ENCODE measurements at places on chromosomes 2 and 18.

DNA sequence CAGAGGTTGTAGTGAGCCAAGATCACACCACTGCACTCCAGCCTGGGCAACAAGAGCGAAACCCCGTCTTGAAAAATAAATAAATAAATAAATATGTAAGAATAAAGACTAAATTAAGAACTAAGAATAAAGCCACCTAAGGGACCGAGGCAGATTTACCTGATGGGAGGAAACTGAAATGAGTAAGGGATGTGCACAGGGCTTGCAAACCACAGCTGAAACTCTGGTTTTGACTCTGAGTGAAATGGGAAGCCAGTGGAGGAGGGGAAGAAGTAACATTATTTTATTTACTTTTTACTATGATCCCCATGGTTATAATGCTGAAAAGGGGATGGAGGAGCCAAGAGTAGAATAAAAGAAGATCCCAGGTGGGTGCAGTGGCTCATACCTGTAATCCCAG is 107.3 kb downstream of the CABYR start:
- DNase-seq = no peak

- DNase-seq = no peak
Measured at GRCh38 chr2:180017784-180018183, 10.7 kb upstream of the CWC22 start.

DNA sequence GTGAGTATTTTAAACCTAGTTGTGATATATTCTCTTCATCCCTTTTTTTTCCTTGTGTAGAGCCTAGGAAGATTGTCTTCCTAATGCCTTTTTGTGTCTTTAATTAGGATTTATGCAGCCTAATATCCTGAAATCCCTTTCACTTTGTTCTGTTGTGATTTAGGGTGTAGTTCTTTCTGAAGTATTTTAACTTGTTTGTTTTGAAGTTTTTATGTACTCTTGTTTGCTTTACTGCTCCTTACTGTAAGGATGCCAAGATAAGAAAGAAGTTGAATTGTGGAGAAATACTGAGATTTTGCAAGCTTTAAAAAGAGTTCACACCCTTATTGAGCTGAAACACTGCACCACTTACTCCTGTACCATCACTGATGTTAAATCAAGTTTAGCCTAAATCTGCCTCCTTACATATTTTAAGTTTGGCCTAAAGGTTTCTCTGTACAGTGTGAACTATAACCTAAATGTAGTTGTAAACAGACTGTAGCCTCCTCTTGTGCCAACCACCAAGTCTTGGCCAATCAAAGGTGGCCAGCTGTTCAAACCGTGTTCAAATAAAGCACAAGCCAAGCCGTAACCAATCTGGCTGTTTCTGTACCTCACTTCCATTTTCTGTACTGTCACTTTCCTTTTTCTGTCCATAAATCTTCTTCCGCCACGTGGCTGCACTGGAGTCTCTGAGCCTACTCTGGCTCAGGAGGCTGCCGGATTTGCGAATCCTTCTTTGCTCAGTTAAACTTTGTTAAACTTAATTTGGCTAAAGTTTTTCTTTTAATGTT is 17.7 kb upstream of the ACOXL start:
- DNase-seq = no peak

GRCh38 chr2:224017957-224018356 is 21.1 kb downstream of the SERPINE2 start:
- no peak for DNase-seq

- no peak for DNase-seq
Measured at GRCh38 chr18:30245766-30246455, 796.6 kb downstream of the DSC3 start.

DNA sequence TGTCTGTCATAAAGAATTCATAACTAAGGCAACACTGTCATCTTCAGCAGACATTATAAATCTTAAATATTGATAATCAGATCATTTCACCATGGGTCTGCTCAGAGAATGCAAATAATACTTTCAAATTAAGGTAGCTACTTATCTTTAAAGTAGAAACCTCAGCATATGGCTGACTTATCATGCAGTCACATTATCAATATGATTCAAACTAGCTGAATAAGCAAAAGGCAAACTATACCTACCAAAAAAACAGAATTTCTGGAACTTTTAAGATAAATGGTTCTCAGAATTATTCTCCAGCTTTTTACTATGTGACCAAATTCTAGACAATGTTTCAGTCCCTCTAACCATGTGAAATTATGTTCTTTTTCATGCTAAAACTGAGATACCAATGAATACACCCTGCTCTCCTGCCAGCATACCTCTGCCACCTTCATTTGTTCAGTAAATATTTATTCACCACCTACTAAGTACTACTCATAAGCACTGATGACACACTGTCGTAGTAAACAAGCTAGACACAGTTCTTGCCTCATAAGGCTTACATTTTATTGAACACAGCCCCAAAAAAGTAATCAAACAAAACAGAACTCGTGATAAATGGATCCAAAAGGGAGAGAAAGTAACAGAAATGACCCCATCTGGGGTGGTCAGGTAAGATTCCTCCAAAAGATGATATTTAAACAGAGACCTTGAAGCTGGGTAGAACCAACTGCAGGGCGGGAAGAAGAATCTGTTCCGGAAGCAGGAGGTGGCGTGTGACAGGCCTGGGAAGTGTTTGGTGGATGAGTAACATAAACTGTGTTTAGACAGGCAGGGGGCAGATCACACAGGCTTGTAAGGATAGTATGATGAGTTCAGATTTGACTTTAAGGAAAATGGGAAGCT is 17.7 kb downstream of the SPIRE1 start:
- DNase-seq = no peak

DNA sequence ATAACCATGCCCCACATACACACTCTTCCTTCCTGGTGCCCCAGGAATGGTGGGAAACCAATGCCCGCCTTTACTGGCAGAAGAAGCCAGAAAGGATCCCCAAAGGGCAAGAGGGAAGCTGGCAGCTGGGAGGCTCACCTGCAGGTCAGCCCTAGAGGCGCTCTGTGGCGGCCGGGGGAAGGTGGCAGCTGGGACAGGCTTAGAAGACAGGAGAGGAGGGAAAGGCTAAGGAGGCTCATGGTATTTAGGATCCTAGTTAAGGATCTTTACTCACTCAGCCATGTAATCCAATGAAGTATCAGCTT is 23.8 kb downstream of the ADRA2B start:
- DNase-seq = no peak

DNA sequence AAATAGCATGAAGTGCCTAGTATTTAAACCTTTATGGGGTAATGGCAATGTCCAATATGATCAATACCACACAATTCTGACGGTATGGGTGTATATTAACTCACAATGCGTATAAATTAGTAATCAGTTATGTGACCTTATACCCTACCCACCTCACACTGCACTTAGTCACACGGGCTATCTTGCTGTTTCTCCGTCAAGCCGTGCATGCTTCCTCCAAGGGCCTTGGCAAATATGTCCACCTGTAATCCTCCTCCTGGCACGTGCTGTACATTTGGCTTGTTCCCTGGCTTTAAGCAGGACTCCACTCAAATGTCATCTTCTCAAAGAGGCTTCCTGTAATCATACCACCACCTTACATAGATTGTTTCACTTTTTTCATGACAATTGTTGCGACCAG is 12.2 kb downstream of the TNFRSF11A start:
- no peak for DNase-seq

- no peak for DNase-seq
Measured at GRCh38 chr2:143717536-143718168, 588.4 kb downstream of the ARHGAP15 start.

Measured in NCI-H1694 treated with DMSO at 0.1 percent for 48 hours (cell line).